H4 (cell line): ENCODE measurements at places on chromosomes 11 and 22. TPM values are rescaled to one million over a fixed set of nuclear protein-coding genes. Genes with fewer than 3 reads are reported as not detected.
A peak's percentile ranks its signal among the peaks of the same experiment; 100 is the strongest.

- no peak for DNase-seq
These were observed 76.4 kb downstream of the KCNQ1 start for GRCh38 chr11:2521081-2521732.

DNA sequence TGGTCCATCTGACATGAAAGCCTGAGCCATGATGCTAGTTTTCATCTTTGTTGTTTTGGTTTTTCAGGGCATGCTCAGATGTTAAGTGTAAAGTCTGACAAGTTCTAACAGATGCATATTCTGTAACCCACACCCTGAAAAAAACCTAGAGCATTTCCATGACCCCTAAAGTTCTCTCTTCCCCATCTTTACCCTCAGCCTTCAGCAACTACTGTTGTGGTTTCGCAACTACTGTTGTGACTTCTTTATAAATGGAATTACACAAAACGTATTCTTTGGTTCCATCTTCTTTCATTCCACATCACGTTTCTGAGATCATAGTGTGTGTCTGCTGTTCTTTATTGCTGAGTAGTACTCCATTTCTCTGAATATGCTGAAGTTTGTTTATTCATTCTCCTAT is 65.1 kb upstream of the LDLRAD3 start:
- DNase-seq: no peak

The MYO7A gene
- total RNA-seq: 0.35 and 1.4 TPM in 2 replicates

The SLN gene
- total RNA-seq: 1.9 TPM in 1 of 2 replicates, not detected in the other

DNA sequence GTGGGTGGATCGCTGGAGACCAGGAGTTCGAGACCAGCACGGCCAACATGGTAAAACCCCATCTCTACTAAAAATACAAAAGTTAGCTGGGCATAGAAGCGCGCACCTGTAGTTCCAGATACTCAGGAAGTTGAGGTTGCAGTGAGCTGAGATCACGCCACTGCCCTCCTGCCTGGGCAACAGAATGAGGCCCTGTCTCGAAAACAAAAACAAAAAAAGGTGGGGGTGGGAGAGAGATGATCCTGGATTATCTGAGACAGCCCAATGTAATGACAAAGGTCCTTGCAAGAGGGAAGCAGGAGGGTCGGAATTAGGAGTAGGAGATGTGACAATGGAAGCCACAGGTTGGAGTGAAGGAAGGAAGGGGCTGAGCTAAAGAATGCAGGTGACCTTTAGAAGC is 87.6 kb upstream of the APOA1 start:
- DNase-seq: no peak

DNA sequence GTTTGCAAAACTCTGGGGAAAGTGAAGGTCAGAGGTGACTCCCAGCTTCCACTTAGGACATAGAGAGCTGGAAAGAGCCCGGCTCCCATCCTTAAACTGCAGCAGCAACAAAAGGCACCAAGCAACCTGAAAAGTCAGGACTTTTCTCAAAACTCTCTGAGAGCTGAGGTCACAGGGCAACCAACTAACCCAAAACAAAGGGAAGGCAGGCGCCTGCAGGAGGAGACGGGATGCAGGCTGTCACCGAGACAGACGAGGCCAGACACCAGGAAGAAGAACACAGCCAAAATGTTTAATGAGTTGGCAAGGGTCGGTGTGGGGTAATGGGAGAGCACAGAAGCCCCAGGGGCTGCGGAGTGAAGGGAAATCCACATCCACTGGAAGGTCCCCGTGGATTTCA is 19.9 kb downstream of the ASCL2 start:
- no peak for DNase-seq

GRCh38 chr11:108591893-108592292 is 1.7 kb downstream of the EXPH5 start:
- DNase-seq: no peak

- DNase-seq: no peak
These were observed 6.5 kb upstream of the USP28 start for GRCh38 chr11:113881856-113882255.

DNA sequence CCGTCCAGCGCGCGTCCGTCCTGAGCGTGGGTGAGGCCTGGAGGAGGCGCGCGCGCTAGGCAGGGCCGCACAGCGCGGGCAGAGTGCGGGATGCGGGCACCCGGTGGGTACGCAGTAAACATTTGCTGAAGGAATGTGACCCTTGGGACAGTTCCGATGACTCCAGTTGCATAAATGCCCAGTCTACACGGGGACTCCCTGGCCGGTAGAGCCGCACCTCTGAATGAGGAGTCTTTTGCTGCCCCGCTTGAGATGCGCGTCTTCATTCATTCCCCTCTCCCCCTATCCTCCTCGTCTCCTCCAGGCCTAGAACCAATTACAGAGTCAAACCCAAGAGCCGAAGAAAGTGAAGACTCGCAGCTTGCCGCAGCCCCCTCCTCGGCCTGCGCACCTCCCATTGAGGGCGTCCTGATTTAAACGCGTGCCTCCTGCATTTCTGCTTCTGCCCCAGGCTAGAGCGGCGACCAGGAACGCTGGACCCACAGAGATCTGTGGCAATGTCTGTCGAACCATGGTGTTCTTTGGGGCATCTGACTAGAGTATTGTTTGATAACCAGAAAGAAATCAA is 729 bp upstream of the CHKB start:
- no peak for DNase-seq

DNA sequence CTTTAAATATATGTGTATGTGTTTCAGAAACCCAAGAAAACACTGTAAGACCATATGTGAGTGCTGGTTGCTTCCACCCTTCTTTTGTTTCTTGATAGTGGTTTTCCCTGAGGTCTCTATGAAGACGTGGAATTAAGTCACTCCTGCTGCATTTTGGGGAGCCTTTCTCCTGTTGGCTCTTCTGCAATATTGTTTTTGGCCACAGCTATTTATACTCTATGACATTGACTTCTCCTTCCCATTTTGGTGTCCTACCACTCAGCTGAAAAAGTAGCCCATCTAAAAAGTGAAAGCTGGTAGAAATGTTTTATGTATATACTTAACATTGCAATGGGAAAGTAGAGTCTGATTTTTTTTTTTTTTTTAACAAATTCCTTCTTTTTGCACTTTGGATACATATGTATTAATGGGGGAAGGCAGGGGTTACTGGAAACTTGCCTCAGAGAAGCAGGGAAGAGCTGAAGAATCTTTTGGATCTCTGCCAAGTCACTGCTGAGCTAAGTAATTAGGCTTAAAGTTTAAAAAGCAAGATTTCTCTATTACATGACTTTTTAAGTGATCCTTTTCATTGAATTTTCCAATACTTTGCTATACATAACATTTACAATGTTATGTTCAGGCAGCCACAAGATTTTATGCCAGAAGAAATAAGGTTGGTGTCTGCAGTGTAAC is 1.8 kb downstream of the TTC17 start:
- DNase-seq: no peak

GRCh38 chr22:43835166-43835565 is 23.1 kb upstream of the EFCAB6 start:
- no peak for DNase-seq

The CSF2RB gene
- not detected in 2 replicates for total RNA-seq

- no peak for DNase-seq
These were observed 548.7 kb upstream of the CADM1 start for GRCh38 chr11:116052603-116053547.

DNA sequence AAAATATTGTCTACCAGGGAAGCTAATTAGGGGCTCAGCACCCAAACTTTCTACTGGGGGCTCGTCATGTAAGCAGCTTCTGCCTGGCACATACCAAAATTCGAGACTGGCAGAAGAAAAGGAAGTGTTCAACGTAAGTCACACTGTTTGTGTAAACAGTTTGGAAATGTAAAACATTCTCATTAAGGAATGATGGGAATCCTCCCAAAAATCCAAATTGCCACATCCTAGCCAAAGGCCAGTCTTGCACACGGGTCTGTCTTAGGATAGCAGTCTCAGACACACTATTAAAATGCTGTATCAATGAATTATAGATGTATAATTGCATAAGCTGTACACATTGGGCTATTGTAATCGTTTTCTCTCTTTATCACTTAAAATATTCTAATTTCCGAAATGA is 28.9 kb downstream of the CUL5 start:
- no peak for DNase-seq

The OR51I1 gene
- 0.45 TPM in 1 of 2 replicates, not detected in the other for total RNA-seq

The MCAM gene
- 66.0 and 88.8 TPM in 2 replicates for total RNA-seq

DNA sequence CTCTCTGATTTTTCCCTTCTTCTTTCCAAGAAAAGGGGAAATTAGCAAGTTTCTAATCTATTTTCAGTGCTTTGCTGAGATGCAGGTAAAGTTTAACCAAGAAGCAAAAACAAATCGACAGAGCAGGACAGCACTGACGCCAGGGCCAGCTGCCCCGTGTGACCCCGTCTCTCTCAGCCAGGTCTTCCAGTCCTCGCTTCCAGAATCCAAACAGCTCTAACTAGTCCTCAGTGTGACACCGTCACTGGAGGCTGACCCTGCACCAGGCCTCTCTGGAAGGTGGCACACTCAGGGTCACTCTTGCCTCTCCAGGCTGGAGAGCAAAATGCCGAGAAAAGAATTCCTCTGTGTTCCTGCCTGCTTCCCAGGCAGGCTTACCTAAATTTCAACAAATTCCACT is 44.8 kb downstream of the SHANK2 start:
- no peak for DNase-seq

The SMTNL1 gene
- total RNA-seq: not detected in 2 replicates

- DNase-seq: peak; percentile 30
These were observed 347.3 kb upstream of the RAG2 start for GRCh38 chr11:36945384-36945783.

The OOSP4A gene
- not detected in 2 replicates for total RNA-seq

GRCh38 chr22:30021881-30022619 is 58.2 kb upstream of the HORMAD2 start:
- DNase-seq: no peak

DNA sequence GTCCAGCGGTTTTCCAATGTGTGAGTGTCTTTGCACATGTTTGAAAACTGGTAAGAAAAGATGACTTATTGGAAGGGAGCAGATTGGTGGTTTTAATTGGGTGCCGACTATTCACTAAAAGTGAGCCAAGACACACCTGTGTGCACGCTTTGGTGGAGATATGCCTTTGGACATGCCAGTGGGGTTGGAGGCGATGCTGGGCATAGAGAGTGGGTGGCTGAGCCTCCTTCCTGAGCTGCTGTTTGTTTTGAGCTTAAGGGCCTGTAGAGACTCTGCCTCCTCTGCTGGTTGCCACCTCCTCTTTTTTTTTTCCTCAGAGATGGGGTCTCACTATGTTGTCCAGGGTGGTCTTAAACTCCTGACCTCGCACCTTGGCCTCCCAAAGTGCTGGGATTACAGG is 9.5 kb downstream of the IGHMBP2 start:
- no peak for DNase-seq

- DNase-seq: no peak
These were observed 569.5 kb downstream of the MN1 start for GRCh38 chr22:27232077-27232476.

DNA sequence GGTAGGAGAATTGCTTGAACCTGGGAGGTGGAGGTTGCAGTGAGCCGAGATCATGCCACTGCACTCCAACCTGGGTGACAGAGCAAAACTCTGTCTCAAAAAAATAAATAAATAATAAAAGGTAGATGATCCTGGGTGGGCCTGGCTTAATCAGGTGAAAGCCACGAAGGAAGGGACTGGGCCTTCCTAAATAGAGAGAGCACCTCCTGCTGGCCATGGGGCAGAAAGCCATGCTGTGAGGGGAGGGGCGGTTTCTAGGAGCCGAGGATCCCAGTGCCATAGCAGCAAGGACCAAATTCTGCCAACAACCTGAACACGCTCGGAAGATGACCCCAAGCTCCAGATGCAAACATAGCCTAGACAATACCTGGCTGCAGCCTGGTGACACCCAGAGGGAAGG is 24.5 kb upstream of the DGKZ start:
- DNase-seq: no peak

The ADM2 gene
- total RNA-seq: 0.17 and 0.39 TPM in 2 replicates

The PKP3 gene
- total RNA-seq: 2.4 and 3.0 TPM in 2 replicates

The SGSM1 gene
- 0.23 TPM in 1 of 2 replicates, not detected in the other for total RNA-seq

The HEPN1 gene
- total RNA-seq: not detected in 2 replicates

DNA sequence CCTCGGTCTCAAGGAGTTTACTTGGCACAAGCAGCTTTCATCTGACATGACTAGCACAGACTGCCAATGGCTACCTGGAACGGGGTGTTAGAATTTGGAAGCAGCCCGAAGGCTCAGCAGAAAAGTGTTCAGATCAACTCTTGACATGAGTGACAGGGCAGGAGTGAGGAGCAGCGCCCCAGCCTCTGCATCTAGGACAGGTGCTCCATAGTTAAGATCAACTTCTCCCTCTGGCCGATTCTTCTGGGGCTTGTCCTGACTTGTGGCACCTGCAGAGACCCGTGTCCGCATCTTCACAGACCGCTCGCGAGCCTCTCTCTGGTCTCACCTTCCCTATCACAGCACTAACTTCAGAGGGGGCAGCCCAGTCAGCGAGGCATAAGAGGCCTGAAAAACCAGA is 42.5 kb upstream of the CHKA start:
- no peak for DNase-seq

The ABCC8 gene
- not detected in 2 replicates for total RNA-seq

- no peak for DNase-seq
These were observed 94.4 kb downstream of the SCN3B start for GRCh38 chr11:123560006-123560405.
